ENCODE measurements at places on chromosomes 7 and 10. TPM values are rescaled to one million over a fixed set of nuclear protein-coding genes. Genes with fewer than 3 reads are reported as not detected.

GRCh38 chr10:124157271-124157681, 63.9 kb upstream of the CHST15 start:
- no peak for DNase-seq

The TLL2 gene
- 1.4 TPM for total RNA-seq

DNA sequence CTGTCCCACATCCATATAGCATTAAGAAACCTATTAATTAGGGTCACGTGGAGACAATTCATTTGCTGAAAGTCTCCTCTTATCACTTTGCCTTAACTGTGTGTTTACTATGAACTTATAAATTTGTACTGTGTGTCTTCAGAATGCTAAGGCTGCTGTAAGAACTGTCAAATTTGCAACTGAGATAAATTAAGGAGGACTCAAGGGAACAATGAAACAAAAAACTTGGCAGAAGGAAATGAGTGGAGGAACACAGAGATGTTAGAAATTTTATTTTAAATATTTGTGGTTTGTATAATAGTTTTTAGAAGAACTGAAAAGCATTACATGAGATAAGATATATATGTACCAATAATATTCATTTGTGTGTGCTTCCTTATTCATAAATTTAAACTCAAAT, 1005.3 kb upstream of the SORCS1 start:
- no peak for DNase-seq

DNA sequence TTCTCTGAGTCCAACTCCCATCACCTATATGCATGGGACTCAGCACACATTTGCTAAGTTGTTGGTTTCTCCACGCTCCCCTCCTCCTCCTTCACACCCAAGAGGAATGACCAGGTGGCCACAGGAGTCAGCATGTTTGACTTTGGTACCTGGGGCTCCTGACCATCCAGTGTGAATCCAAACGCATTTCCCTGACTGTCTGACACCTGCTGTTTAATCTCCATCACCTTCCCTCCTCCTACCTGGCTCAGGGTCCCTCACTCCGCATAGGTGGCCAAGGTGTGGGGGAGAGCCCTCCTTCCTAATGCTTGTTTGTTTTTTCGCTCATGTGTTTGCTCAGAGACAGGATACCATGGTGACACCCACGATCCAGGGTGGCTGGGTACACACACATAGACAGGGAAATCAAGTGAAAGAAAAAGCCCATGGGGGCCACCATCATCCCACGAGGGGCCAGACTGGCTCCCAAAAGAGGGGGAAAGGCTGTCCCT, 194.9 kb downstream of the KCNMA1 start:
- no peak for DNase-seq

GRCh38 chr7:90552521-90552920, 43.6 kb upstream of the CDK14 start:
- DNase-seq: no peak

The AKR1C1 gene
- 175 TPM for total RNA-seq

GRCh38 chr10:7786430-7786829, 1.4 kb downstream of the KIN start:
- no peak for DNase-seq

The SPDYE2 gene
- not detected for total RNA-seq

- DNase-seq: no peak
Measured at GRCh38 chr7:21526007-21526406, 16.8 kb upstream of the DNAH11 start.

The ANKIB1 gene
- total RNA-seq: 50.0 TPM

DNA sequence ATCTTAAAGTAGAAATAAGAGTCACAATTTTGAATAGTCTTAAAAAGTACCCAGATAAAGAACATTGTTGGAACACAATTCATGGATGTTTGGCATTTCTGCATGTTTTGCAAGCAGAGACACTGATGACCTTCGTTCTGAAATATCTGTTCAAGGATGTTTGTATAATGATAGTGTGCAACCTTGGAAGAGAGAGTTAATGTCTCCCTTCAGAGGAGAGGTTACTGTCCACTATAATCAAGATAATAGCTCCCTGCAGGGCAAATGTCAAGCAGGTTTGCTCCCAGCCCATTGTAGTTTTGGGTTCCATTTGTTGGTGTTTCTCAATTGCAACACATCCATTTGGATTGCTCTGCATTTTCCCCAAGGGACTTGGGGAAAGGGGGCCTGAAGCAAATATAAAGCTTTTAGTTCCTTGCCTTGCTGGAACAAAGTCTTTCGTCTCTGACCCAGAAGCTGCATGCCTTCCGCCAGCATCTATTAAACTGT, 45.2 kb downstream of the COL1A2 start:
- DNase-seq: no peak

DNA sequence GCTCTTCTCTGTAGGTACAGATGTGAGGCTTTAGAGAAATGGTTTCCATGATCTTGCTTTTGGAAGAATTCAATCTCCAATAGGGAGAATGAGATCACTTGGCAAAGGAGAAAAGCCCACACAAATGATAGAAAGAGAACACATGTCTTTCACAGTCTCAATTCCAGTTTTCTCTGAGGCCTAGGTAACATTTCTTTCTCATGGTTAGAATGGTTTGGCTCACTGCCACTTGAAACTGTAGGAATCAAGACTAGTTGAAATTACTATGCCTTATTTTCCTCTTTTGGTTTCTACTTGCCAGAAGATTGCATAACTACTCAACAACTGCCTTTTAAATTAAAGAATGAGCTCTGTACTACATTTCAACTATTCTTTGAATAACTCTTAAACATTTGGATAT, 276.5 kb upstream of the TEX47 start:
- DNase-seq: no peak

The TRIM56 gene
- total RNA-seq: 24.5 TPM

The TECPR1 gene
- 25.5 TPM for total RNA-seq

GRCh38 chr7:70696201-70696754, 435.7 kb upstream of the GALNT17 start:
- no peak for DNase-seq

- no peak for DNase-seq
Measured at GRCh38 chr7:54015251-54015650, 526.9 kb upstream of the VSTM2A start.

DNA sequence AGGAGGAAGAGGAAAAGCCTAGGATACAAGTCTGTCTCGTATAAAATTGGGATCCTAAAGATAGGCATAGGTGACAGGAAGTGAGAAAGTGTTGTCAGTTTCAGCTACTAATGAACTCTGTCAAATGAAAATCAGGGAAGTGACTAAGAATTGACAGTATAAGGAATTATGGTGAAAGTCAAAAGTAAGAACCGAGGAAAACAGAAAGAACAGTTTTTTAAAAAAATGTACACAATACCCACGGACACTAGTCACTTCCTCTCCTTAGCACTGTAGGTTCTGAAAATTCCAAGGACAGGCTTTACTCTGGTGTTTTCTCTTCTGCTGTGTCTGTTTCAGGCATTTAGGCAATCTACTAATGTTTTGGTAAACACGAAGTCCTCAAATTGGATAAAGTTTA, 42.3 kb downstream of the ATAD1 start:
- DNase-seq: no peak

The ELMO1 gene
- total RNA-seq: 17.9 TPM

GRCh38 chr10:47044741-47045140, 133.5 kb downstream of the PTPN20 start:
- DNase-seq: no peak

The SLC26A4 gene
- total RNA-seq: 0.32 TPM

DNA sequence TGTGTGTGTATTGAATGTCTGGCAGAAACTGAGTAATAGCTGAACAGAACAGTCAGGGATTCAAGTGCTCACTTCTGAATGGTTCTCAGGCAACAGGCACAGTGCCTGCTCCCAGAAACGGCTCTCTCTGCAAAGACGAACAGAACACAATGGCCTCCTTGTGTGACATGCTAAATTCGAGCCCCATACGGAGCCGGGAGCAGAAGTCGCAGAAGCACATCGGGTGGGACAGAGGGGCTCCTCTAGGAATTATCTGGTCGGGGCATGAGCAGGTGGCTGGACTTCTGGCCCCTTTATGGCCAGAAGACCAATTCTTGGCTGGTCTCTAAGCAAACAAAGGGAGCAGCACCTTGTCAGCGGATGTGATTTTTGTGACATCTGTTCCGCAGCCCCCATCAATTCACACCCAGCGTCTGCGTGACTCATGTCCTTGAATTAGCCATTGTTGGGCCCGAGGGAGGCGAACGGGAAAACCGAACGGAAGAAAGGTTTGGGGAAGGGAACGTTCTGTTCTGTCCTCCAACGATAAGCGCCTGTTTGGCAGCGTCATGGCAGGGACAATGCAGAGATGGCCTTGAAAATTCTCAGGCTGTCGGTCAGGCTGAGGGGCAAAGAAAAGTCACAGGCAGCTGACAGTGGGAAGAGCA, 47.3 kb upstream of the NPTX2 start:
- peak; percentile 12 for DNase-seq

The RAB19 gene
- total RNA-seq: not detected

- no peak for DNase-seq
Measured at GRCh38 chr10:95559896-95560277, 1.3 kb downstream of the SORBS1 start.

- peak; percentile 42 for DNase-seq
Measured at GRCh38 chr10:116271593-116272439, 1.2 kb downstream of the GFRA1 start.

- no peak for DNase-seq
Measured at GRCh38 chr7:148723166-148723559, 24.5 kb downstream of the CUL1 start.

DNA sequence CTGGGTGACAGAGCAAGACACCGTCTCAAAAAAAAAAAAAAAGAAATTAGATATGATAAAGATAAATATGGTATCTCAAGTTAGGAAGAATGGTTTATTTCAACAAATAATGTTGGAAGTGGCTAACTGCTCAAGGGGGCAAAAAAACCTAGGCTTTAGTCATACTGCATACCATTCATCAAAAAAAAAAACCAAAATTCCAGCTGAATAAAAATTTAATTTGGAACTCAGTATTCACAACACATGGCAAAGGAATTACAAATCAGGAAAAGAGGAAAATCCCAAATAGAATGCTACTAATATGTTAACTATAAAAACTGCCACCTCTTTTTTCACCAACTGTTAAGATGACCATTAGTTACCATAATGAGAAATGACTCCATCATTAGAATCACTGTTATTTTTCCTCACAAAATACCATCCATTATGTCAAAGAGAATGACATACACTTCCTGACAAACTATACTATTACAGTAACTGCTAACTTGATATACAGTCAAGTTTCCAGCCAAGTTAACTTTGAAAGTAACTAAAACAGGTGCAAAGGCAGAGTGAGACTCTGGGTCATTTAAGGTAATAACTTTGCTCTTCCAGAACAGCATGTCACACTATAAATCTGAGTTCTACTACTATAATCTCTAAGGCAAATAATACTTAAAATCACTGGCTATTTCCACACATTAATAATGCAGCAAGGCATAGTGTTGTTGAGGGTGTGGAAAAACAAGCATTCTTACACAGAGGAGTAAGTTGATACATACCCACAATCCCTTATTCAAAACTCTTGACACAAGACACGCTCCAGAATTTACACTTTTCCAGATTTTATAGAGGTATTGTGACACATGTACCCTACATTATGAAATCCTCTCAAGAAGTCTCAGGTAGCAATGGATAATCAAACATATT, 10.2 kb downstream of the KBTBD2 start:
- no peak for DNase-seq

DNA sequence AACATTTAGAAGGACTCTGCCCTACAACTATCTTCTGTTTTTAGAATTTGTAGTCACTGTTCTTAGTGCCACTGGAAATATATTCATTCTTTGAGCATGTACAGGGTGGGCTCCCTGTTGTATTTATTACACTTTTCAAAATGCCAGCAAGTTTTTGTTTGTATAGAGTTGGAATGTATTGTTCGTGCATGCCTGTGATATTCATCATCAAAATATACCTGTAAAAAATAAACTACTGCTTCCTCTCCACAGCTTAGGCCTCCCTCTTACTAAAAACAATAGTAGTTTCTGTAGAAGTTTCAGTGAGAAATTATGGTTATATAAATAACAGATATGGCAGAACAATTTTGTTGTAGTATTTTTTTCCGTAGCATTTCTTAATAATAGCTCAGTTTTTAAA, 61.6 kb downstream of the NHLRC2 start:
- DNase-seq: no peak

Measured in right cardiac atrium (tissue), 5 donors.